ENCODE measurements at places on chromosomes 2 and 18. TPM values are rescaled to one million over a fixed set of nuclear protein-coding genes. Genes with fewer than 3 reads are reported as not detected.
A peak's percentile ranks its signal among the peaks of the same experiment; 100 is the strongest.

Gene MCM6
- total RNA-seq = 118 TPM

DNA sequence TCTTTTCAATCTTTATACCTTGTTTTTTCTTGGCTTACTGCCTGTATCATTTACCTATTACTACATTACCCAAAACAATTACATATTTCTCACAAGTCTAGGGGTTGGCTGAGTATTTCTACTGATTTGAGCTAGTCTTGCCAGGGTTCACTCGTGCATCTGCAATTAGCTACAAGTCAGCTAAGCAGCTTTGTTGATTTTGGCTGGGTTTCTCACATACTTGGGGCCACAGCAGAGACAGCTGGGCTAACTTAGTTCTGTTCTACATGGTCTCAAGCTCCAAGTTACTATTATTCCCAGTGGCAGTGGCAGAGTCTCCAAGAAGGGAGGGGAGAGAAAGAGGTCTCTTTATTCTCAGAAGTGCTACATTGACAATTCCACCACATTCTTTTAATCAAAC lies 54.7 kb upstream of the SP5 start:
- no peak for DNase-seq

Gene TRIM54
- total RNA-seq = not detected

DNA sequence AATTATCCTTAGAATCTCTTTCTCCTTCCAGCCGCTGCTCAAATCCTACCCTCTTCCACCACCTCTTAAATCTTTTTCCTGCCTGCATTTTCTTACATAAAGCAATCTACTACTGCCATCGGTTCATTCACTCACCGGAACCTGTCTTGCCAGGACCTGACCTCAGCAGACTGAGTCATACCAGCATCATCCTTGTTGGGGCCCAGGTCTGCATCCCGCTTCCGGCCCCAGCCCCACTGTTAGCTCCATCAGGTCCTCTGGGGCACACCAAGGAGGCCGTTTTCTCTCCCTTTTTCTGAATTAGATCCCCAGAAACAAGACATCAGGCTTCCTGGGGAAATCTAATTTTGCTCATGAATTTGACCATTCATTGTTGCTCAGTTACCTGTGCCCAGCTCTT lies 42.7 kb upstream of the TGFA start:
- no peak for DNase-seq

GRCh38 chr18:2191180-2191790 lies 380.0 kb downstream of the METTL4 start:
- DNase-seq = no peak

GRCh38 chr18:79684283-79684631 lies 4.7 kb downstream of the CTDP1 start:
- DNase-seq = no peak

- DNase-seq = no peak
Measured at GRCh38 chr2:190932514-190932913, 51.9 kb downstream of the GLS start.

Gene ZNF385B
- total RNA-seq = 3.4 TPM

DNA sequence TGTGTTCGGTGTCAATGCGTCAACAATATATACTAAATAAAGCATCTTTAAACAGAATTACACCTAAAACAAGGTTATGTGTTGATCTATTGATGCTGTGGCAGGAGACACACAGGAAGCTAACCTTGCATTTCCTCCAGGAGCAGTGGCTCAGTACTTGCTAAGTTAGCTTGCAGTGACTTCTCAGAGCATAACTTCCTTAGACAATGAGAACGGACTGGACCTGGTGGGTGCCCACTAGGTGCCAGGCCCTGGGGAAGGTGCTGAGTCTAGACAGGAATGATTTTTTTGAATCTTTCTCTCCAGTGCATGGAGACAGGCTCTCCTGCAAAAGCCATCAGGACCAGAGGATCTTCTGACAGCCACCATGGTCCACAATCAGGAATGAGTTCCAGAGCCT lies 73.8 kb upstream of the MGAT4A start:
- no peak for DNase-seq

Gene GPR45
- total RNA-seq = 0.30 TPM

- peak; percentile 76 for DNase-seq
Measured at GRCh38 chr2:147082850-147083522, 761.8 kb upstream of the ACVR2A start.

Gene ANKRD30BL
- not detected for total RNA-seq

- no peak for DNase-seq
Measured at GRCh38 chr2:62396880-62397279, 109.1 kb downstream of the TMEM17 start.

- no peak for DNase-seq
Measured at GRCh38 chr18:58321986-58322385, 278.0 kb downstream of the NEDD4L start.

- no peak for DNase-seq
Measured at GRCh38 chr2:150134223-150134857, 353.1 kb downstream of the RND3 start.

Gene SCN9A
- 0.86 TPM for total RNA-seq

Gene RAB6D
- total RNA-seq = 0.52 TPM

Gene TACR1
- total RNA-seq = 0.16 TPM

DNA sequence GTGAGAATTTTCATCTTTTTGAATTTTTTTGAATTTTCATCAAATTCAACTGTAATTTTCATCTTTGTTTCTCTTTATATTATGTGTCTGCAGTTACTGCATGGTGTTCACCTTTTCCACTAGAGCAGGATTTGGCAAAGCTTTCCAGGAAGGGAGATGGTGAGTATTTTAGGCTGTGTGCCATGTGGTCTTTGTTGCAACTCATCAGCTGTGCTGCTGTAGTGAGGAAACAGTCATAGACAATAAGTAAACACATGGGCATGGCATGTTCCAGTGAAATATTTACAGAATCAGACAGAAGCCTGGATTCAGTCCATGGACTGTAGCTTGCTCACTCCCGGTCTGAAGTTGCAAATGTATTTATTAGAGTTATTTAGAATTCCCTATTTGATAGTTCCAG lies 120.4 kb downstream of the DCDC2C start:
- DNase-seq = no peak

Gene MYCN
- total RNA-seq = 149 TPM

DNA sequence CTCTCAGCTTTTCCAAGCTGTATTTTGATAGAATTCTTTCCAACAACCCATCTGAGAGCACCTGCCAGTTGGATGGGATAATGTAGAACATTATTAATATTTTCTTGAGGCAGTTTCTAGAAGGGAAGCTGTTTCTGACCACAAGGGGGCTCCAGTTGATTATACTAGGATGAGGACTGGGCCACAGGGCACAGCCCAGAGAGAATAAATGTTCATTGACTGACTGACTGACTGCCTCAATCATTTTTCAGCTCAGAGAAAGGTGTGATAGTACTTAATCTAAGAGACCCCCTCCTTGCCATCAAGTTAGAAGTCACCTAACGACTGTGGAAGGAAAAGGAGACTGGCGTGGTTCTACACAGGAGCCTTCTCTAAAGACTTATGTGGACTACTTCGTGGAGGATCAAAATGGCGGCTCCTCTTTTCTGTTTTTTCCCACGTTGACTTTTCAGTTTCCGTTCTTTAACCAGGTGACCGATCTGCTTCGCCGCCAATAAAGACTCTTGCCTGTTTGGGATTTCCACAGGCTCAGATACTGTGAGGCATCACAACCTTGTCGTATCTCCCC lies 31.9 kb upstream of the CREG2 start:
- DNase-seq = peak; percentile 51

DNA sequence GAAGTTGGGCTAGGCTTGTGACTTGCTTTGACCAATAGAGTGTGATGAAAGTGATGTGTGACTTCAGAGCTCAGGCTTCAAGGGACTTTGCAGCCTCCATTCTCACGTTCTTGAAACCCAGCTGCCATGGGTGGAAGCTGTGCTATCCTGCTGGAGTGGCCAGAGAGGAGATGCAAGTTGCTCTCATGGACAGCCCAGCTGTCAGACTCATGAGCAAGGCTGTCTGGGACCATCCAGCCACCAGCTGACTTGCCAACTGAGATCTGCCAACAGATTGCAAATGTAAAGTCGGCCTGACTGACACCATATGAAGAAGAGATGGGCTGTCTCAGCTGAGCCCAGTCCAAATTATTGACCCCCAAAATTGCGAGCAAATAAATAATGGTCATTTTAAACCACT lies 226.4 kb upstream of the CXCR4 start:
- DNase-seq = no peak

- DNase-seq = no peak
Measured at GRCh38 chr2:176173567-176174381, 14.7 kb upstream of the HOXD1 start.

DNA sequence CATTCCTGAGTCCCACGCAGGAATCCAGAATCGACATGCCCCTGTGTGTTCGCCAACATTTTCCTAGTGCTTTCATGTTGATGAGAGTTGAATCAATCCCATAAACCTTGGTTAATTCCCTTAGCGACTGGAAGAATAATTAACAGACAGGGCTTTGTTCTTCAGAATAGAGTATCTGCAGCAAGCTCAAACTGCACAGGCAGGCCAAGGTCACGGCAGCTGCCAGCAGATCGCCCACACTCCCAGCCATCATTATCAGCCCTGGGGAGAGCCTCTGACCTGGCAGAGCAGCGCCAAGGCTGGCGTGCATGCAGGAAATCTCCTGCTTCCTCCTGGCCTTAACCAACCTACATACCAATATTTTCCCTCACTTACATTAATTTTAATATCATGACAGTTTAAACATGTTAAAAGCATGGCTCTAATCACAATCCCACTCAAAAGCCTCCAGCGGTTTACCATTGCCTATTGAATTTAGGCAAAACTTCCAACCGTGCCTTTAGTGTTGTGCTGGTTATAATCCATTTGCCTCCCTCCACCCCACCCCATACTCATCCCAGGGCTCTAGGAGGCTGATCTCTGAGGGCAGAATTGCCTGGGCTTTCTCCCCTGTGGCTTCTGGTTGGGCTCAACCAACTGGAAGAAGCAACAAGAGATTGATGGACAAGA lies 46.8 kb upstream of the NCK2 start:
- DNase-seq = no peak

DNA sequence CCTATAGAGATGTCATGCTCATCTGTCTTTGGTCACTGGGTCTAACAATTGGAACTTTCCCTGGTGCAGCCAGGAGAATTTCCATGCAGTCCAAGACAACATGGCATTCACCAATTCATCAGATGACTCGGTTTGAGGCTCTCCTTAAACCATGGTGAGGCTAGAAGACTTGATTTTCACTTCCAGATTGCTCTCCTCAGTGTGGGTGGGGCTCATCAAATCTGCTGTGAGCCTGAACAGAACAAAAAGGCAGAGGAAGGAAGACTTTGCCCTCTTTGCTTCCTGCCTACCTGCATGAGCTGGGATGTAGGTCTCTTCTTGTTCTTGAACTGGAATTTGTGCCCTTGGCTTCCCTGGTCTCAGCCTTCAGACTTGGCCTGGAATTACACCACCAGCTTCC lies 203.4 kb upstream of the TRIB2 start:
- DNase-seq = no peak

DNA sequence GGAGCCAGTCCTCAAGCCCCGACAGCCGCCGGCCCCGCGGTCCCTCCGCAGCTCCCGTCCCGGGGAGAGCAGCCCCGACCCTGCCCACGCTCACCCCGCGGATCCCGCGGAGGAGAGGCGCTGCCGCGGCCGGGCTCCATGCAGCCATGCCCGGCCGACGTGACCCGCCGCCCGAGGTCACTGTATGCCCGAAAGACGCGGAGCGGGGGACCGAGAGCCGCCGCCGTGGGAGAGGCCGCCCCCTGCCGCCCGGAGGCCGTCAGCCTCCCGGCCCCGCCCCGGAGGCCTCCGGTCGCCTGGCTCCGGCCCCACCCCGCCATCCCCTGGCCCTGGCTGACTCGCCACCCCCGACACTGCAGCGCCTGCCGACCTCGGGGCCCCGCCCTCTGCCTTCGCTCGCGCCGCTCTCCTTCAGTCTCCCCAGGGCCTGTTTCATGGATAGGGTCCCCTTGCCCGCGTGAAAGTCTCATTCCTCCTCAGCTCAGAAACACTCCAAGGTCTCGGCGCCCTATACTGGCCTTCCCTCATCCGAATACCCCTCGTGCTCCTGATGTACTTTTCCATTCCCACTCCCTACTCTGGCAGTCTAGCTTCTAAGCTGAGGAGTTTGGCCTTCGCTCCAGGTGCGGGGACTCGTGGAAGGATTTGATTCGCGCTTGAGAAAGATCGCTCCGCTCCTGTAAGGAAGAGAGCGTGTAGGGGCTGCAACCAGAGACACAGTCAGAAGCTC lies at the start of gene BOLA3:
Gene BOLA3 (minus strand): TSS at position 186 of the 730 bp plus-strand sequence. CDS start 38 bp downstream, at position 148.
- peak; percentile 85 for DNase-seq

Gene CEP68
- total RNA-seq = 25.0 TPM

Gene ZBTB7C
- 0.45 TPM for total RNA-seq

GRCh38 chr2:224937887-224938286 lies 104.4 kb downstream of the DOCK10 start:
- DNase-seq = no peak

Gene ST8SIA5
- total RNA-seq = 0.79 TPM

Gene STK11IP
- total RNA-seq = 32.9 TPM
